ENCODE measurements at places on chromosomes 5 and 9.

GRCh38 chr9:134814598-134815215 is 65.9 kb upstream of the FCN2 start:
- no peak for DNase-seq

- no peak for DNase-seq
Observed at GRCh38 chr9:25350011-25350410, 328.2 kb downstream of the TUSC1 start.

- no peak for DNase-seq
Observed at GRCh38 chr5:42579320-42579719, 156.1 kb downstream of the GHR start.

- DNase-seq: no peak
Observed at GRCh38 chr9:120490888-120491595, 88.9 kb downstream of the CDK5RAP2 start.

DNA sequence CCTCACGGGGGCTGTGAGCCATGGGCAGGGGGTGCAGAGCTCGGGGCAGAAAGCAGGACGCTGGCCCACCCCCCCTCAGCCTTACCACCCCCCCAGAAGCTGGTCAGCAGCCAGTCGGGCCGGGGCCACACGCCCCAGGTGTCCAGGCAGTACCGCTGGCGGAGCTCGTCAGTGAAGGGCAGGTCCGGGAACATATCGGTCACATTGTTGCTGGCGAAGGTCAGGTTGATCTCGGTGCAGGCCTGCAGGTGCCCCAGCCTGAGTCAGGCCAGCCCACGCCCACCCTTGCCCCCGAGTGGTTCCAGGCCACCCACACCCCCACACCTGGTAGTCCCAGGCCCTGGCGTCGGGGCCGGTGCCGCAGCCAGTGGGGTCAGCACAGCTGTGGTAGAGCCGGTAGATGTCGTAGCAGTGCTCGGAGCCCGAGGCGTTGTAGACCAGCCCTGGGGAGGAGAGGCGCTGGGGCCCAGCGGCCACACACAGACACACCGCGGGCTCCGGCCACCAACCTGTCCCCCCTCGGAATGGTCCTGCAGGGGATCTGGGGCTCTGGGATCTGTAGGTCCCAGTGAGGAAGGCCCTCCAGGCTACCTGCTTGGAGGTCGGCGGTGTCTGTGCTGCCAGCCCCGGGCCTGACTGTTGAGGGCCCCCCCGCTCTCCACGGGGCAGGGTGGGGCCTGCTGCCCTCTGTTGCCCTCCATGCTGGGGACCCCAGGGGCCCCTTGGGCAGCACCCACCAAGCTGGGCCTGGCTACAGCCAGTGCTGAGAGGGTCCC is 2.6 kb downstream of the DPP7 start:
- no peak for DNase-seq

GRCh38 chr9:21516796-21517195 is 34.7 kb upstream of the IFNE start:
- DNase-seq: no peak

DNA sequence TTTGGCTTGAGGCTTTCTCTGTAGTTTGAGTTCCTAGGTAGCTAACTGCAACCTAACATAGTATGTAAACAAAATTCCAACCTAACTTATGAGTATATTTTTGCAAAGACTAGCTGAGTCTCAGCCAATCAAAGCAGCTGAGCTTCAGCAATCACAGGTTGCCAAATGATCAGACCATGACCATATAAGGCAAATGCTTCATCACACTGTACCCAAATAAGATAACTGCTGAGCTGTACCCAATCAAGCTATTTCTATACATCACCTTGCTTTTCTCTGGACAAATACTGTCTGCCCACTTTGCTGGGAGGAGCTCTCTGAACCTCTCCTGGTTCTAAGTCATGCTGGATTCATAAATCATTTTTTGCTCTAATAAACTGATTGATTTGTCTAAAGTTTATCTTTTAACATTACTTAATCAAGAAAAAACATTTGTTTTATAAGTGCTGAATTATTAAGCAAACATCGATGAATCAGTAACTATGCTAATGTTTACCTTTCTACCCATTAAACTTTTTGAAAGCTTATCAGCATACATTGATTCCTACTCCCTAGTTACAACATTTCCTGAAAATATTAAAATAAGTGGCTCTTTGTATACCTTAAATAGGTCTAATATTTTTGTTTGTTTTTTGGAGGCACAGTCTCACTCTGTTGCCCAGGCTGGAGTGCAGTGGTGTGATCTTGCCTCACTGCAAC is 129.7 kb upstream of the PCA3 start:
- DNase-seq: no peak

GRCh38 chr5:151051066-151051930 is 29.5 kb downstream of the TNIP1 start:
- DNase-seq: peak; percentile 81

GRCh38 chr5:44997506-44997905 is 188.8 kb downstream of the MRPS30 start:
- DNase-seq: no peak

DNA sequence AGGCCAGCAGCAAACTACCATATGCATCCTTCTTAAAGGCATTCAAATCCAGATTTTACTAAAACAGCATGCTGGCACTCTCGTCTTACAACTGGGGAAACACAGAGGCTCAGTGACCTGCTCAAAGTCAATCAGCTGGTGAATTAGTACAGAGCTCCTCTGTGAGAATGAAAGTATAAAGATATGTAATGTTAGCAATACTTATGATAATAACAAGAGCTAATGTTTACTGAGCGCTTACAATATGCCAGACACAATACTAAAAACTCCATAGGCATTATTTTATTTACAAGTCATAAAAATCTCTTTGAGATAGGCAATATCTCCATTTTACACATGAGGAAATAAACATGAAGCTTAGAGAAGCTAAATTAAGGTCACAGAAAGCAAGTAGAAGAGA is 28.6 kb downstream of the FKBP15 start:
- no peak for DNase-seq

DNA sequence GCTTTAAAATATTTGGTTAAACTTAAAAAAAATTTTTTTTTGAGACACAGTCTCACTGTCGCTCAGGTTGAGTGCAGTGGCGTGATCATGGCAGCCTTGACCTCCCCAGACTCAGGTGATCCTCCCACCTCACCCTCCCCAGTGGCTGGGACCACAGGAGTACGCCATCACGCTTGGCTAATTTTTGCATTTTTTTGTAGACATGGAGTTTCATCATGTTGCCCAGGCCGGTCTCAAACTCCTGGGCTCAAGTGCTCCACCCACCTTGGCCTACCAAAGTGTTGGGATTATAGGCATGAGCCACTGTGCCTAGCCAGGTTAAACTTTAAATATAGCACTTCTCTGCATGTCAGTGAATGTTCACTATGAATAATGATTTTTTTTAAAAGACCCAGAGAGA is 224.5 kb upstream of the RFX3 start:
- no peak for DNase-seq

DNA sequence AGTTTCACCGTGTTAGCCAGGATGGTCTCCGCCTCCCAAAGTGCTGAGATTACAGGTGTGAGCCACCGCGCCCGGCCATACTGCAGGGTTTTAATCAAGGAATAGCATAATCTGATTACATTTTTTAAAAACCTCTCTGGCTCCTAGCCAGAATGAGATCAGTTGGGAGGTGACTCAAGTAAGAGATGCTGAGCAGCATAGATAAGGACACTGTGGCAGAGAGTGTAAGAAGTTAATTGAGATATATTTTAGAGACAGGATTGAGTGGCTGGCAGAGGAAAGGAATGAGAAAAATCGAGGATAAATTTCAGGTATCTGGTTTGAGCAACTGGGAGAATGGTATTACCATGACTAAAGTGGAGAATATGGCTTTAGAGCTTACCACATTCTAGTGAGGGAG is 7.3 kb upstream of the RIGI start:
- DNase-seq: no peak

GRCh38 chr9:114538241-114538640 is 33.0 kb upstream of the WHRN start:
- DNase-seq: no peak

DNA sequence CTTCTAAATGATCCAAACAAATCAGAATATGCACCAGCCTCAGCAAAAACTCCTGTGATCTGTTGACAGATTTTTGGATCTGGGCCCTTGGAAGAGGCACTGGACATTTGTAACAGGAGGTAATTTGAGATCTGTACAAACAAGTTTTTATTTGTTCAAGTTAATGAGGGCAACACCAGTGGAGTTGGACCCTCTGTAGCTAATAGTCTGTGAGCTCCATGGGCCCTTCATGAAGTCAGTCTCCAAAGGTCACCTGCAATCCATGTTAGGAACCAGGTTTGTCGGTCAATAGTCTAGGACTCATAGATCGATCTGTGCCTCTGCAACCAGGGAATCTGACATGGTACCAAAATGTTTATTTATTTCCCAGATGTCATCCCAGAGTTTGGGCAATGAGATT is 40.9 kb downstream of the PAM start:
- no peak for DNase-seq

DNA sequence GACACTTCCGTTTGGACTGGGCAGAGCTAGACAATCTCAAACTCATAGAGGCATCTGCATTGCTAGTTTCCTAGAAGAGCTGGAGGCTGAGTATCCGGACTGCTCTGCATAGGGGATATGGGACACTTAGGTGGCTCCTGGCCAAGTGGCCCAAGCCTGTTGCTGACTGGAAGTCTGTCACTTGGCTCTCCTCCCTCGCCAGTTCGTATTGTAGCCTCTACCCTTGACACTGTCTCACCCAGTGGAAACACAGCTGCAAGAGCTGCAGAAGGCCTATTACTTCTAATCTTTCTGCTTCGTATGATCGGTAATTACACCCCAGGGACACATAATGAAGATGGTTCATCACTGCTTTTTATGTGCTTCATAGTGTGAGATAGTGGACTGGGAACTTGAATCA is 34.7 kb downstream of the ITGA1 start:
- DNase-seq: peak; percentile 91

DNA sequence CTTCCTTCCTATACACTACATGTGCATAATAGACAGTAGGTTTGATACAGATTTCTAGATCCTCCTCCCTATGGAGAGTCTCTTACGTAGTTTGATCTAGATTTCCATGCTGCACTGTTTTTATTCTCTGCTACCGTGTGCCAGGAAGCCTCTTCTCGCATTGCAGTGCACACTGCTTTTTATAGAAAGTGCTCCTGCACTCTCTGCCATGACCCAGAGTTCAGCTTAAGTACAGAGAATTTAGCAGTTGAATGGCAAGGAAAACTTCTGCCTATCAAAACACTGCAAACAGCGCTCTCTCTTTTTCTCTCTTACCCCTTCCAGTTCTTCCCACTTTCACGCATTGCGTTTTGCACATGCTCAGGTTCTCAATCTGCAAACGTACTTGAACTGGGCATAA is 187.4 kb downstream of the ARHGAP26 start:
- DNase-seq: no peak

DNA sequence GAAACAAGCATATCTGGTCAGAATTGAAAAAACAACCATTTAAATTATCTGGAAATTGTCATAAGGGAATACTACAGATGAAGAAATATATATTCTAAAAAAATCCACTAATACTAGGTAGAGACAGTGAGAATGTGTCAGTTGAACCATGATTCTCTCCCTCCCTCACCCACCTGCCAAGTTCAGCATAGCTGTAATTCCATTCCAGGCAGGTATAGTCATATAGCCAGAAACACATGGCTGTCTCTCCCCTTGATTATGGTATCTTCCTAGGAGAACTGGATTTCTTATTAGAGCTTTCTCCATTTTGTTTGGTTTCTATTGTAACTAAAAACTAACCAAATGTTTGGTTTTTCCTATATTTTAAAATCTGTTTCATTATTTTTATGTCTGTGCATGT is 509.2 kb downstream of the CDH10 start:
- DNase-seq: no peak

DNA sequence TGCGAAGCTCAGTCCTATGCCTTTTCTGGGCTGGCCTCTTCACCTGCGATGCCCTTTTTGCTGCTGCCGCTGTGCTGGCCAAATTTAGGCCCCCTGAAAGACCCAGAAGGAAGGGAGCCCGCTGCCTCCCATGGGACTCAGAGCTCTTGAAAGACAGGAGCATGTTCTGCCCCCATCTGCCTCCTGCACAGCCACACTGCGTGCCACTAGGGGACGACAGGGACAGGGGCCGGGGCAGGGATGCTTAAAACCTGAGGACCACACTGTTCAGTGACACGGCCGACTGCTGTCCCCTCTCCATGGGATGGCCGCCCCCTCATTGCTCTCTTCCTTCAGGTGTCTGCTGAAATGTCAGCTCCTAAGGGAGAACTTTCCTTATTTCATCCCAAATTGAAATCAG is 132.4 kb downstream of the ADAMTS2 start:
- no peak for DNase-seq

GRCh38 chr5:149456597-149457392 is 77.7 kb upstream of the IL17B start:
- no peak for DNase-seq

DNA sequence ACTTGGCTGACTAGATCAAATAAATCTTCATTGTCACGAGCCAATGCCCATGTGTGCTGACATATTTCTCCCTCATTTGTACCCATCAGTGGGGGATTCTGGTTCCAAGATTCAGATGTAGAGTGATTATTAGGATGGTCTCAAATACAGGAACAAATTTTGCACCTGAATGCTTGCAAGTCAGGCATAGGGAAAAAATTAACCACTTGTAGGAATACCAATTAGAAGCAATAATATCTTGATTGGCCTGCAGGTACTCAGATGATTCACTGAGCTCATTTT is 69.5 kb downstream of the DMAC1 start:
- DNase-seq: no peak

GRCh38 chr9:123349691-123350480 is 6.1 kb upstream of the CRB2 start:
- DNase-seq: peak; percentile 77

All from BE2C (cell line).